Kidney (tissue), 22 donors: ENCODE measurements at places on chromosomes 11 and 22. TPM values are rescaled to one million over a fixed set of nuclear protein-coding genes. Genes with fewer than 3 reads are reported as not detected.

C11orf16 gene
- total RNA-seq: 0.91 TPM

PRR5L gene
- 17.5 TPM for total RNA-seq

RSF1 gene
- total RNA-seq: 71.9 TPM

C1QTNF5 gene
- total RNA-seq: 42.8 TPM

ABCC8 gene
- 1.3 TPM for total RNA-seq

SCGB1D2 gene
- total RNA-seq: 0.60 TPM

F2 gene
- total RNA-seq: not detected

- no peaks in the 10 kb centered on the region for H3K36me3 ChIP-seq
- H3K4me3 ChIP-seq: no peak overlapping the region
These were observed 10.0 kb upstream of the PLET1 start for GRCh38 chr11:112270551-112271180.

- no peaks in the 10 kb centered on the region for H3K36me3 ChIP-seq
- no peaks in the 10 kb centered on the region for H3K27me3 ChIP-seq
- no peak for DNase-seq
These were observed 37.5 kb downstream of the PDHX start for GRCh38 chr11:34953955-34954354.

DNA sequence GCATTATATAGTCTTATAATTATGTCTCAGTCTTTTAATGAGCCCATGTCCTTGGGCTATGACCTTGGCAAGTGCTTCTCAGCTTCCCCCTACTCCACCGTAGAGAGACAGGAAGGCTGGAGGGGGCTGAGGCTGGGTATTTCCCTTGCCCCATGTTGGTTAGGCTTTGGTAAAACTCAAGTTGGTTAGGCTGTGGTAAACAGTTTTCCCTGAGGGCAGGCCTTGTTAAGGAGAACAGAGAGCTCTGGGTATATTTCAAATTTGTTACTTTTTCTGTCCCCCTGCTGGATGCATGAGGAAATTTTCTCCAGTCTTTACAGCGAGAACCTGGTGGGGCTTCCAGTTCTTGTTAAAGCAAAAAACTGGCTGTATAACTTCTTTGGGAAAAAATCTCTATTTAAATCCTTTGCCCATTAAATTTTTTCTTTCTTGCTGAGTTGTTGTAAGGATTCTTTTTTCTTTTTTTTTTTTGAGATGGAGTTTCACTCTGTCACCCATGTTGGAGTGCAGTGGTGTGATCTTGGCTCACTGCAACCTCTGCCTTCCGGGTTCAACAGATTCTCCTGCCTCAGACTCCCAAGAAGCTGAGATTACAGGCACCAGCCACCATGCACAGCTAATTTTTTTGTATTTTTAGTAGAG lies 12.2 kb upstream of the DCHS1 start:
- no peaks in the 10 kb centered on the region for H3K27me3 ChIP-seq
- no peaks in the 10 kb centered on the region for H3K36me3 ChIP-seq
- no peak overlapping the region for H3K4me3 ChIP-seq
- no peak overlapping the region for H3K27ac ChIP-seq

DNA sequence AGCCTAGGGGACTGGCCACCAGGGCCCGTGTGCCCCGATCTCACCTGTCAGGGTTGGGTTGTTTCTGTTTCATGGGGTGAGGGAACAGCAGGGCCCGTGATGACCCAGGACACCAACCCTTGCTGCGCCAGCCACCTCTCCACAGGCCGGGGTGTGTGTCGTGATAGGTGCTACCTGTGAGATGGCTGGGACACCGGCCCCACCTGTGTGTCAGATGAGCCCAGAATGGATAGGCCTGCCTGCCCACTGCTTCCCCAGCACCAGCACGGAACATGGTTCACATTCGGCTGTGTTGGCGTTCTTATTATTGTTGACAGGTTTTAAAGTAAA lies 7.1 kb downstream of the CLDN5 start:
- H3K27ac ChIP-seq: no peak overlapping the region
- no peak for DNase-seq
- no peaks in the 10 kb centered on the region for H3K4me1 ChIP-seq
- H3K4me3 ChIP-seq: no peak overlapping the region
- no peaks in the 10 kb centered on the region for H3K36me3 ChIP-seq
- H3K27me3 ChIP-seq: no peaks in the 10 kb centered on the region

GRCh38 chr22:27798511-27799014 lies 3.0 kb downstream of the MN1 start:
- H3K4me1 ChIP-seq: peaks cover 8% of the 10 kb centered on the region
- H3K27ac ChIP-seq: no peak overlapping the region
- no peak for DNase-seq
- no peaks in the 10 kb centered on the region for H3K36me3 ChIP-seq
- H3K27me3 ChIP-seq: peaks cover 4% of the 10 kb centered on the region

DNA sequence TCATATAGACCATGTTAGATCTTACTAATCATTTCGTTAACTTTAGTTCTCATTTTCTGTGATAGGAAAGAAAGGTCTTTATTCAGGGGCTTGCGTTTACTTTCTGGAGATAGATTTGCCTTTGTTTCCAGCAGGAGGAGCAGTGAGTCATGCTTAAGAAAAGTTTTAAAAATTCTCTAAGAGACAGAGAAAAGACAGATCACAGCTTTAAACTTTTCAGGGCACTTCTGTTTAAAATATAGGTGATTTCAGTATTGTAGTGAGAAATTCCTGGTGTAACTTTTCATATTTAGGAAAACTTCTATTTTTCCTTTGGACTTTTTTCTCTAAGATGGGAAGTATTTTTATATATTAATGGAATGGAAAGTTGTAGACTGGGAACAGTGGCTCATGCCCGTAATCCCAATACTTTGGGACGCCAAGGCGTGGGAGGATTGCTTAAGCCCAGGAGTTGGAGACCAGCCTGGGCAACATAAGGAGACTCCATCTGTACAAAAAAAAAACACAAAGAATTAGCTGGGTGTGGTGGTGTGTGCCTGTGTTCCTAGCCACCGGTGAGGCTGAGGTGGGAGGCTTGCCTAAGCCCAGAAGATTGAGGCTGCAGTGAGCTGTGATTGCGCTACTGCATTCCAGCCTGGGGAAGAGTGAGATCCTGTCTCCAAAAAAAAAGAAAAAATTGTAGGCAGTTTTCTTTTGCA lies 60.3 kb downstream of the ATXN10 start:
- no peaks in the 10 kb centered on the region for H3K4me1 ChIP-seq
- H3K27ac ChIP-seq: no peak overlapping the region
- DNase-seq: peak; percentile 42
- no peak overlapping the region for H3K4me3 ChIP-seq

GRCh38 chr11:112042961-112043304 lies 17.7 kb downstream of the DLAT start:
- no peaks in the 10 kb centered on the region for H3K27me3 ChIP-seq
- peaks cover 5% of the 10 kb centered on the region for H3K36me3 ChIP-seq
- no peak overlapping the region for H3K27ac ChIP-seq

DNA sequence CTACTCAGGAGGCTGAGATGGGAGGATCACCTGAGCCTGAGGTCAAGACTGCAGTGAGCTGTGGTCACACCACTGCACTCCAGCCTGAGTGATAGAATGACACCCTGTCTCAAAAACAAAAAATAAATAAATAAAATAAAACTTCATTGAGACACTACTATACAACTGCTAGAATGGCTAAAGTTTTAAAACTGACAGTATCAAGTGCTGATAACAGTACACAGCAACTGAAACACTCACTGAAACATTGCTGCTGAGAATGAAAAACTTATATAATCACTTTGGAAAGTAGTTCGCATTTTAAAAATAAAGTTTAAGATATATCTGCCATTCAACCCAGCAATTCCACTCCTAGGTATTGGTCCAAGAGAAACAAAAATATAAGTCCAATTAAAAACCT lies 100.7 kb downstream of the WNT11 start:
- H3K27me3 ChIP-seq: no peaks in the 10 kb centered on the region
- H3K36me3 ChIP-seq: no peaks in the 10 kb centered on the region
- no peak overlapping the region for H3K27ac ChIP-seq
- no peak overlapping the region for H3K4me3 ChIP-seq
- no peak for DNase-seq

- H3K4me3 ChIP-seq: no peak overlapping the region
- no peaks in the 10 kb centered on the region for H3K4me1 ChIP-seq
- no peaks in the 10 kb centered on the region for H3K36me3 ChIP-seq
- no peaks in the 10 kb centered on the region for H3K27me3 ChIP-seq
These were observed 626 bp upstream of the TBX10 start for GRCh38 chr11:67640021-67640757.

DNA sequence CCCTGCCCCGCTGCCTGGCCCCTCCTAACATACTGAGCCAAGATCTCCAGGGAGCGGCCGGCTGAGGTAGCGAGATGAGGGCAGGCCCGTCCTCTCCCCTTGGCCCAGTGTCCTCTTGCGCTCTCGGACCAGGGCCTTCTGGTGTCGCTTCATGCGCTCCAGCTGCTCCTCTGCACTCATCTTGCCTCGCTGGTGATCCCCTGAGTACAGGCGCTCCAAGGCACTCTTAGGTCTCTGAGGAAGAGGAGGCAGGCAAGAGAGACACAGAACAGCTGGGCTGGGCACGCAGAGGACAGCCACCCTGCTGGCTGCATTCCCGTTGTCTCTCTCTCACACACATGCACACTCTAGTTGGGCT lies 50.6 kb downstream of the C11orf58 start:
- no peak for DNase-seq
- H3K4me3 ChIP-seq: no peak overlapping the region
- peaks cover 20% of the 10 kb centered on the region for H3K4me1 ChIP-seq
- peaks cover 48% of the 10 kb centered on the region for H3K36me3 ChIP-seq
- no peaks in the 10 kb centered on the region for H3K27me3 ChIP-seq

GRCh38 chr11:27720277-27720830 lies 20.1 kb upstream of the BDNF start:
- no peaks in the 10 kb centered on the region for H3K36me3 ChIP-seq
- H3K4me1 ChIP-seq: no peaks in the 10 kb centered on the region
- peak; percentile 72 for DNase-seq

GRCh38 chr11:131295986-131296385 lies 74.4 kb upstream of the NTM start:
- H3K4me3 ChIP-seq: no peak overlapping the region
- no peaks in the 10 kb centered on the region for H3K36me3 ChIP-seq
- H3K4me1 ChIP-seq: no peaks in the 10 kb centered on the region
- no peak for DNase-seq
- no peaks in the 10 kb centered on the region for H3K27me3 ChIP-seq

DNA sequence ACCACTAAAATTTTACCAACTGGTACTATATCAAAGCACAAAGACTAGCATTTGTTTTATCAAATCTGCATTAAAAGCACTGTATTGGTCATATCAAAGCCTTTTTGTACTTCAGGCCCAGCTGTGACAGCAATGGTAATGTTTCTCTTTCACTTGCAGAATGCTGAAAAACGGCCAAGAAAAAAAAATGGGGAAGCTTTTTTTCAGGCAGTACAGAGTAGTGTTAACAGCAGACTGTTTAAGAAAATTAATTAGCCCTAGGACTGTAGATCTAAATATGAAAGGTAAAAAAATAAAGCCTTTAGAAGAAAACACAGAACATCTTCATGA lies 33.3 kb downstream of the DENND5A start:
- no peaks in the 10 kb centered on the region for H3K36me3 ChIP-seq
- no peak overlapping the region for H3K4me3 ChIP-seq
- no peak for DNase-seq
- H3K4me1 ChIP-seq: no peaks in the 10 kb centered on the region
- no peak overlapping the region for H3K27ac ChIP-seq

DNA sequence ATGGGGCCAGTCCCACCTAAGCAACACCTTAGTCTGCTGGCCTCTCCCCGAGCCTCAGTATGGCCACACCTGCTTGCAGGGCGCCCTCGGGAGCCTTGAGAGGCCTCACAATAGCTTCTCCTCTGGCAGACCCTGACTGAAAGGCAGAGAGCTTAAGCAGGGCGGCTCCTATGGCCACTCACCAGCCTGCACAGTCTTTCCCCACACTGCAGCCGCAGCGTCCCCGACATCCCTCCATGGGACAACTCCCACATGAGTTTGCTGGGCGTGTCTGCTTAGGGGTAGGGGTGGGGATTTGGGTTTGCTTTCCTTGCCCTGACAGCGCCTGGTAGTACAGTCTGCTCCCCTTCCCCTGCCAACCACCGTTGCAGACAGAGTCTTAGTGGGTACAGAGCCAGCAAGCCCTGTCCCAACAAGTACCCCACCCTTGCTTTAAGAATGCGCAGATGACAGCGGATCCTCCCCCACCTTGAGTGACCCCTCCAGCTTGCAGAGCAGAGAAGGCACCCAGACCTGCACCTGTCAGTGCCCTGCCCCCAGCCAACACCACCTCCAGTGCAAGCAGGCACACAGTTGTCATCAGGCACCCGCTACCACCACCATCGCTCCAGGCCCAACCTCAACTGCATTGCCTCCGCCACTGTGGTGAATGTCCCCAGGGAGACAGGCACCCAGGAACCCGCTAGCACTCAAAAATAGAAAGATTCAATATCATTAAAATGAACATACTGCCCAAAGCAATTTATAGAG lies 413.8 kb upstream of the ARHGAP42 start:
- no peaks in the 10 kb centered on the region for H3K4me1 ChIP-seq
- H3K4me3 ChIP-seq: no peak overlapping the region
- H3K36me3 ChIP-seq: no peaks in the 10 kb centered on the region
- no peak overlapping the region for H3K27ac ChIP-seq

GRCh38 chr22:43392385-43392989 lies 19.3 kb upstream of the MPPED1 start:
- H3K4me1 ChIP-seq: no peaks in the 10 kb centered on the region
- no peak for DNase-seq
- H3K27ac ChIP-seq: no peak overlapping the region
- H3K27me3 ChIP-seq: no peaks in the 10 kb centered on the region

GRCh38 chr11:133383689-133384088 lies 148.6 kb downstream of the OPCML start:
- no peak overlapping the region for H3K4me3 ChIP-seq
- H3K4me1 ChIP-seq: no peaks in the 10 kb centered on the region
- no peaks in the 10 kb centered on the region for H3K27me3 ChIP-seq
- DNase-seq: no peak
- H3K27ac ChIP-seq: no peak overlapping the region

DNA sequence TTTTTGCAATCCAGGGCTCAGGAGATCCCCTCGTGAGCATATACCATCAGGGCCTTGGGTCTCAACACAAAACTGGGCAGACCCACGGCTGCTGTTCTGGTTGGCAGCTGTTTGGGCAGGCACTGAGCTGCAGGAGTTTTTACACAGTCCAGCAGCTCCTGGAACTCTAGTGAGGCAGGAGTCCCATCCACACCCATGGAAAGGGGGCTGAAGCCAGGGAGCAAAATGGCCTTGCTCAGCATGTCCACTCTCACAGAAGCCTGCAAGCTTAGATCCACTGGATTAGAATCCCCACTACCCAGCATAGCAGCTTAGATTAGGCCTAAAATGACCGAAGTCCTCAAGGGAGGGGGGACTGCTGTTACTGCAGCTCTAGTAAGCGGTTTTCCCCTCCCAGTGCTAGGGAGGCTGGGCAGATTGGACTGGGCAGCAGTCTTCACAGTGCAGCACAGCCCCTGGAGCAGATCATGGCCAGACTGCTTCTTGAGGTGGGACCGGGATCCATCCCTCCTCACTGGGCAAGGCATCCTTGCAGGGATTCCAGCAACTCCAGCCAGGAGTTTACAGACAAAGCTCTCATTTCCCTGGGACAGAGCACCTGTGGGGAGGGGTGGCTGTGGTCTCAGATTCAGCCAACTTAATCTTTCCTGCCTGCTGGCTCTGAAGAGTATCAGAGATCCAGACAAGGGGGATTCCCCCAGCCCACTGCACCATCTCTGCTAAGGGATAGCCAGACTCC lies 36.4 kb upstream of the CARD16 start:
- H3K36me3 ChIP-seq: no peaks in the 10 kb centered on the region
- no peaks in the 10 kb centered on the region for H3K27me3 ChIP-seq
- H3K4me3 ChIP-seq: no peak overlapping the region
- no peak for DNase-seq
- H3K4me1 ChIP-seq: no peaks in the 10 kb centered on the region
- no peak overlapping the region for H3K27ac ChIP-seq
